ENCODE measurements at places on chromosomes 3 and 15. TPM values are rescaled to one million over a fixed set of nuclear protein-coding genes. Genes with fewer than 3 reads are reported as not detected.

ACVR2B gene
- 42.6 TPM for total RNA-seq

CHRNB4 gene
- total RNA-seq: 1.1 TPM

SOX14 gene
- total RNA-seq: not detected

ZNF80 gene
- total RNA-seq: not detected

PIF1 gene
- total RNA-seq: 0.47 TPM
